ENCODE measurements at places on chromosomes 1 and 21.

DNA sequence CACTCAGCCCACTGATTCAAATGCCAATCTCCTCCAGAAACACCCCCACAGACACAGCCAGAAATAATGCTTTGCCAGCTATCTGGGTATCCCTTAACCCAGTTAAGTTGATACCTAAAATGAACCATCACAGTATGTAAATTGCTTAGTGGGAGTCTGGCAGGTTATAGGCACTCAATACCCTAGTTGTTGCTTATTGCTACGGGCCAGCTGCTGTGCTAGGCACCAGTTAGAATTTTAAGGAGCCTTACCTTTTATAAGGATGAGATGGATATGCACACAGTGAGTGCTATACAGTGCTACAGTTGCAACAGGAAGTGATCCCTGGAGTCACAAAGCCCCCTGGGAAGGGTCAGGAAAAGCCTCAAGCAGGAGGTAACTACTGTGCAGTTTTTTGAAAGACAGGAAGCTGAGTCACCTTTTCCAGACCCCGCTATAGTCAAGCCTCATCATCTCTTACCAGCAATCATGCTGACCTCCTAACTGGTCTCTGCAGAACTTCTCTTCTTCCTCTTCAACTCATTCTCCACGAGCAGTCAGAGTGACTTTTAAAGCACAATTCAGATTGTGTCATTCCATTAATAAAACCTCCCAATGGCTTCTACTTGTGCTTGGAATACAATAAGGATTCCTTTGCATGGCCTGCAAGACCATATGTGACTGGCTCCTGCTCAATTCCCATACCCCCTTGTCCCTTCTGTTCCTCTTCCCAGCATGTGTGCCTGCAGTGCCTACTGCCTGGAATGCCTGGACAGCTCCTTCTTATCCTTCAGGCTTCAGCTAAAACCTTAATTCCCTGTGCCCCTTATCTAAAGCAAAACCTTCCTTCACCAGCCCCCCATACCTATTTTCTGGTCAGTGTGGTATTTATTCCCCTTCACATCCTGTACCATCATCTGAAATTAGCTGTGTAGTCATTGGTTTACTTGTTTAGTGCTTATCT is 10.4 kb upstream of the TLR5 start:
- no peak for DNase-seq

DNA sequence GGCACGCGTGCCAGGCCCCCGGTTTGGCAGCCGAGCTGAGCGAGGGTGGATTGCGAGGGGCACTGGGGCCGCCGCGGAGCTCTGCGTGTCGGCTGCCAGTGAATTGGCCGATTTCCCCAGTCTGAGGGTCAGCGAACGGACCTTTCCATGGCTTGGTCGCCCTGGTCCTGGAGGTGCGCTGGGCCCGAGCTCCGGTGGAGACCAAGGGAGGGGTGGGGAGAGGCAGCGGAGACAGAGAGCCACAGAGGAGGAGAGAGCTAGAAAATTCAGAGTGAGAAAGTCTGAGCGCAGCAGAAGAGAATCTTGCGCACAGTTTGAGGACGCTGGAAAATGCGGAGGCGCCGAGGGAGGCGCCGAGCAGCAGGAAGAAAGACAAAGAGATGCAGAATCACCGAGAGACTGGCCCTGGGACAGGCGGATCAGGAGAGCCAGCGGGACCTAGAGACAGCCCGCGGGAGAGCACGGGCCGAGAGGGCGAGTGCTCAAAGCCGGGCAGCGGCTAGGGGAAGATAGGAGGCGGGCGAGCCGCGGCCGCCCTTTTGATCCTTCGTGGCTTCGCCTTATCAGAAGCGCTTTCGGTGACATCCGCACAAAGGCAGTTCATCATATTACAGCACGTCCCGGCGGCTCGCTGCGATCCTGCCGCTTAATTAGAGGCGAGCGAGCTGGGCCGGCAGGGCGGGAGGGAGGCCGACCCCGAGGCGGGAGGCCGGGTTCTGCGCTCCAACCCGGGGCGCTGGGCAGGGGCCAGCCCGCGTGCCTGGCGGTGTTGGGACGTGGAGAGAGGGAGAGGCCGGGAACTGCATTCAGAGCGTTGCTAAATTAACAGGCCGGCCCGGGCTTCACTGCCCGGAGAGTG is 12.7 kb downstream of the PAX7 start:
- no peak for DNase-seq

DNA sequence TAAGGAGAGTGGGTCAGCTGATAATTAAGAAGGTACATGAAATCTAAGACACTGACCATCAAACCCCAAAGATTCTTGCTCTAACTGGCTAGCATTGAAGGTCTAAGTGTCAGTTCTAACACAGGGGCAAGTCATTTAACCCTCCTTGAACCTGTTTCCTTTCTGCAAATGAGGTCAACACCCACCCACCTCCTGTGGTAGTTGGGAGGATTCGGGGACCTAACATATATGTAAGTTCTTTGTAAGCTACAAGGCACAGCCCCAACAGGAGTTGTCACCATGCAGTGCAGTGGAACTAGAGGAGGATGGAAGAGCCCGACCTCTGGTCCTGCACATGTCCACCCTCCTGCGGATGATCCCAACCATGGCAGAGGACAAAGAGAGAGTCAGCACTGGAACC is 2.4 kb downstream of the NUDT17 start:
- DNase-seq, result no peak

DNA sequence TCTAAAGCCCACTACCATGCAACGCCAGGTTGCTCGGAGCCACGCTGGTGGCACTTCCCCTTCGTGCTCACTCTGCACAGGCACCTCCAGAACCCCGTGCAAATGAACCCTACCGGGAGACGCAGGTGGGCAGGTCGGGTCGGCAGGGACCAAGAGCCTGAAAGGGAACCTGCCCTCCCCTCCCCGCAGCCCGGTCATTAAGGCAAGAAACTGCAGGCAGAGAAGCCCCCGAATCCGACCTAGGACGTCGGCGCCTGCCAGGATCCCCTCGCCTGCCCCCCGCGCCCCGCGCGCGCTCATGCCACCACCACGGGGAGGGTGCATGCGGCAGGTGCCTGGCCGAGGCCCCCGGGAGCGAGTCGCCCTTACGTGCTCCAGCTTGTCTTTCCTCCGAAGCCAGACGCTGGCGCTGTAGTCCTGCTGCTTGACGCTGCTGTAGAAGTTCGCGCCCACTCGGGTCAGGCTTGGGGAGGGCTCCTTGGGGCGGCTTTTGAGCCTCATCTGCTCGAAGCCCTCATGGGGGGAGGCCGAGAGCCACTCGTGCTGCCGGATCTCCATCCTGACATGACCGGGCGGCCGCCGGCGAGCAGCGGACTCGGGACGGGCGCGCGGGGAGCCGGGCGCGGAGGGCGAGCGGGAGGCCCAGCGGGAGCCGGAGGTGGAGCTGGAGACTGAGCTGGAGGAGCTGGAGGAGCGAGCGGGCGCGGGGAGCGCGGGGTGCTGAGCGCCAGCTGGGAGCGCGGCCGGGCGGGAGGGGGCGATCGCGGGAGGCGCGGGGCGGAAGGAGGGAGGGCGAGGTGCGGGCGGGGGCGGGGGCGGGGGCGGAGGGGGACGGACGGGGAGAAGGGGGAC is 552 bp downstream of the PLD5 start:
- no peak for DNase-seq

- no peak for DNase-seq
These were observed 19.5 kb upstream of the ZFYVE9 start for GRCh38 chr1:52122384-52122783.

GRCh38 chr1:206929524-206929923 is 7.8 kb upstream of the FCMR start:
- no peak for DNase-seq

DNA sequence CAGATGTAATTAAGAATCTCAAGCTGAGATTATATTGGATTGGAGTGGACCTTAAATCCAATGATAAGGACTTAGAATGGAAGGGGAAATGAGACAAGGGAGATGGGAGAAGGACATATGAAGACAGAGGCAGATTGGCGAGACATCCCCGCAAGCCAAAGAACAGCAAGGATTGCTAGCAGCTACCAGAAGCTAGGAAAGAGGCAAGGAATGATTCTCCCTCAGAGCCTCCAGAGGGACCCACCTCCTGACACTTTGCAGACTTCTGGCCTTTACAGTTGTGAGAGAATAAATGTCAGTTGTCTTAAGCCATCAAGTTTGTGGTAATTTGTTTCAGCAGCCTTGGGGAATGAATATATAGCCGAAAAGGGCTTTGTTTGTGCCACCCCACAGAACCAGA is 20.7 kb downstream of the METTL13 start:
- no peak for DNase-seq

DNA sequence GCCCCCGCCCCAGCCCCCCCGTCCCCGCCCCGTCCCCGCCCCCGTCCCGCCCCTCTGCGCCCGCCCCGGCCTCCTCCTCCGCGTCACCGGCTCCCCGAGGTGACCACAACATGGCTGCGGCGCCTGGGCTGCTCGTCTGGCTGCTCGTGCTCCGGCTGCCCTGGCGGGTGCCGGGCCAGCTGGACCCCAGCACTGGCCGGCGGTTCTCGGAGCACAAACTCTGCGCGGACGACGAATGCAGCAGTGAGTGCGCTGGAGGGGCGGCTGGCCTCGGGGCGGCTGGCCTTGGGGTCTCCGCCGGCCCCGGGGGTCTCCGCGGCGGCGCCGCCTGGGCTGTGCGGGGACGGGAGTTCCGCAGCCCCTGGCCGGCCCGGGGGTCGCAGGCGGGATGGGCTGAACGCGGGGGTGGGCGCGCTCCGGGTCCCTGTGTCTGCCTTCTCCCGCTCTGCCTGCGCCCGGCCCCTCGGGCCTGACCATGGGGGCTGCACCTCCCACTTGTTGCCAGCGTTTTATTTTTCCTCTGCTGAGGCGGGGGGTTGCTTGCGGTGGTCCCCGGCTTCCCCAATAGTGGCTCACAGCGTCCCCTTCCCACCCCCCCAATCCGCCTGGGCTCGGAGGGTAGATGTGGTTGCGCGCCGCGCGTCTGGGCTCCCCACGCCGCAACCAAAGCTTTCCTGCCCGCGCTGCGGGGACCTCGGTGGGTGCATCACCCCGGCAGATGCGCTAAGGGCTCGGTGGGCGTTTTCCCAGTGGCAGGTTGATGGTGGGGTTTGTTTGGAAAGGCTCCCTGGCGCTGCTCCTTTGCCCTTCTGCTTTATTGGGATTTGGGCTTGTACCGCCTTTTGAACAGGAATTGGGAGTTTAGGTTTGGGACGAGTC is at the start of gene MIA3:
MIA3 (plus strand) TSS at position 97 of the 879 bp plus-strand sequence; CDS start at position 111, 14 bp downstream.
- DNase-seq, result peak; percentile 69

DNA sequence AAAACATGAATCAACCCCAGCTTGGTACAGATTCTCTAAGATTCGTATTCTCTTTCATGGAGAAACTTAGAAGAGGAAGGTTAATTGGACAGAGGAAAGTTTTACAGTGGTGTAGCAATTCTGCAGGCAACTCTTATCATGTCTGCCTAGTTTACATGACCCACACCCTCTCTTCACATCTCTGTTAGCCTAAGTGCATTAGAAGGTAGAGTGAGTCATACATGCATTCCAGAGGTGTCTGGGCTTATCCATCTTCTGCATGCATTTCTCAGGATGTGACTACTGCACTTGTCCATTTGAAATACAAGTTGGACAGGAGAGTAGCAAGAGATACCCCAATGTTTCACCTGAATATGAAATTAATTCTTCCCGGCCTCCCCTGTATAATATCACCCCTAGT is 578.4 kb upstream of the NCAM2 start:
- DNase-seq, result no peak

DNA sequence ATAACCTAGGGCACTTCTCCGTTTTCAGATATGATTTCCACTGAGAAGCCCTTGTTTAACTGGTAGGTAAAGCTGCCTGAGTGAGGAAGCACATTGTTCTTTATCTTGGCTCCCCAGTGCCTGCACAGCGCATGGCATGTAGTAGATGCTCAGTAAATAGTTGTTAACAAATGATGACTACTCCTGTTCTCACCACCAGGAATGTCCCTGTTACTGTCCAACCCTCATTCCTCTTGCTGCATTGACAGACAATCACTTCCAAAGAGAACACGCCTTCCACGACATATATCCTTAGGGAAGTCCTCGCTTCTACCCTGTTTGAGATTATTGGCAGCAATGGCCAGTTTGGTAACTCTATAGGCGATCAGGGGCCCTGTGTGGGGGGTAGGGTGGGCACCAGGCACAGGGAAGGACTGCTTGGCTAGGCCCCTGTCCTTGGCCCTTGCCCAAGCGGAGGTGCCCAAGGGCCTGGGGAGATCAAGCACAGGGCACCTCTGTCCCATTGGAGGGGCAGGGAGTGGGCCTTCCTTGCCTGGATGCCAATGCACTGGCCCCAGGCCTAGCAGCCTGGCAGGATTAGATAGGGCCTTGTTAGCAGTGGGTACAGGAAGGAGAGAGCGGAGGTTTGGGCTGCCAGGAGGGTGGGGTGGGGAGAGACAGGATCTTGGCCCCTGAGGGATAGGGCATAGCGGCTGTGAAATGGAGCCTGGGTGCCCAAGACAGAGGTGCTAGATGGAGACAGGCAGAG is 10.2 kb downstream of the NES start:
- no peak for DNase-seq

DNA sequence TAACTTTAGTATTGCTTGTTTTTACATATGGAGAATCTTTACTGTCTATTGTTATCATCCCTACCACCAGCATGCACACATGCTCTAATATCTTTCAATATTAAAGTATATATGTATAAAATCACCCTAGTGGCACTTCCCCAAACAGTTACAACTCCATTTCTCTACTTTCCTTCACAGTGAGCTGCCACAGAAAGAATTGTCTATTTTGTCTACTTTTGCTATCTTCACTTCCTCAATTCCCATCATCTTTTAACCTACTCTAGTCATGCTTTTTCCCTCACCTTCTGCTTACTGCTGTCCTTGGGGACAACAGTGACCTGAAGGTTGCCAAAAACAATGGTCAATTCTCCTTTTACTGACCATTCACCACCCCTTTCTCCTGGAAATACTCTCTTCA is 59.2 kb downstream of the VCAM1 start:
- no peak for DNase-seq

- DNase-seq, result no peak
These were observed 1.8 kb downstream of the ARPC5 start for GRCh38 chr1:183633676-183634343.

DNA sequence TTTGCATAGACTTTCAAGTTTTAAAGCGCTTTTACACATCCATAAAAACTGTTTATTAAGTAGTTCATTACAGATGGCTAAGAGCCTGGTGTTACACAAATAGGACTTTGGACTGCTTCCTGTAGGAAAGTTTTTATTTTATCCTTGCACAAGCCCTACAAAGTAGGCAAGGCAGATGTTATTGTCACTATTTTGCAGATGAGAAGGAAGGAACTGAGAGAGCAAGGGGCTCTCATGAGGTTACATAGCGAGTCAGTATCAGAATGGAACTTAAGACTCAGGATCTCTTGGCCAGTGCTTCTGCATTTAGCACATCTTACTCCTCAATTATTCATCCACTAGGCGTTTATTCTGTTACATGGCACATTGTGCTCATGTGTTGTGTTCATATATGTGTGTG is 2.6 kb upstream of the MAPKAPK2 start:
- DNase-seq, result no peak

GRCh38 chr21:38250991-38251418 is 5.8 kb upstream of the KCNJ15 start:
- no peak for DNase-seq

DNA sequence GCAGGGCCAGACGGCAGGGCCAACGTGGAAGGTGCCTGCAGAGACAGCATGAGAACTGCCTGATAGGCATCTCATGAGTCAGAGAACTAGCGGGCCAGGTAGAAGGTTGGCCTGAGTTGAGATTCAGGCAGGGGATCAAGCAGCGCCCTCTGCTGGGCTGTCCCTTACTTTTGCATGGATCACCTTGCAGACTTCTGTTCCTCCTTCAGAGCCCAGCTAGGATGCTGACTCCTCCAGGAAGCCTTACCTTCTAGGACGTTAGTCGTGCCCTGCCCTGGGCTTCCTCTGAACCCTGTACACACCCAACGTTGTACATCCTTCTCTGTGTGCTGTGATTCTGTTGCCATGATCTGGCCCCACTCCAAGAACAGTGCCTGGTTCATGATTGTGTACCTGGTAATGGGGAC is 231.3 kb upstream of the VAMP3 start:
- DNase-seq, result no peak

GRCh38 chr1:34828611-34829010 is 30.9 kb downstream of the SMIM12 start:
- DNase-seq, result no peak

Measured in left forelimb (tissue), 1 donor.